Activated naive CD4-positive, alpha-beta T cell treated with anti-CD3 and anti-CD28 coated beads for 36 hours (primary cell): ENCODE measurements at places on chromosomes 4 and X.

DNA sequence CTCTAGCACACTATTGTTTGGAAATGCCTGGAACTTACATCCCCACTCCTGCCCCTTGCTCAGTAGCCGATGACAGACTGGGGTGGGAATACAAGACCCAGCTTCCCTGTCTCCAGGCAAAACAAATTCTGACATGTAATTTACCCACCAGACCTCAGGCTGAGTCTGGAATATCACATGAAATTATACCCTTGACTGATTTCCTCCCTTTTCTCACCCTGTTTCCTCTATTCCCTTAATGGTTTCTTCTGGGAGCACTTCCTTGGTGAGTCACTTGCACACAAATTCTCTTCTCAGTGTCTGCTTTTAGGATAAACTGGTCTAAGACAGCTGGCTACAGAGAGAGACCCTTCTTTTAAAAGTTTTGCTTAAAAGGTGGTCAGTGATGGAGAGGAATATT is 65.8 kb upstream of the DIPK2B start:
- DNase-seq = no peak

GRCh38 chrX:130091980-130092522 is 18.2 kb downstream of the ELF4 start:
- DNase-seq = peak; percentile 94

GRCh38 chr4:184364100-184364921 is 110.0 kb downstream of the IRF2 start:
- no peak for DNase-seq

DNA sequence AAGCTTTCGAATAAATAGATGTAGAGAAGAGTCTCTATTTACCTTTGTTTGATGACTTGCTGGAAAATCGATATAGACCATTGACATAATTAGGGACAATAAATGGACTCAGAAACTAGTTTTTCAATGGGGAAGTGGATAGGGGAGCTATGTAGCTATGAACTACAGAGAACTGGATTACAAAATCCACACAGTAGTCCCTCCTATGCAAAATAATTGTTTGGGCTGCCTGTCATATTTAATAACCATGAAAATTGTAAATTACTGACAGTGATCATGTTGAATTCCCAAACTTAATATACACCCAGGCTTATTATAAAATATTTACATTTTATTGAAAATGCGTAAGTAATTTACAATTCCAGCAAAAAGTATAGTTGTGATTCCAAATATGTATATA is 333.1 kb upstream of the FAM241A start:
- no peak for DNase-seq

GRCh38 chrX:7110821-7111276 is 36.7 kb upstream of the STS start:
- no peak for DNase-seq

DNA sequence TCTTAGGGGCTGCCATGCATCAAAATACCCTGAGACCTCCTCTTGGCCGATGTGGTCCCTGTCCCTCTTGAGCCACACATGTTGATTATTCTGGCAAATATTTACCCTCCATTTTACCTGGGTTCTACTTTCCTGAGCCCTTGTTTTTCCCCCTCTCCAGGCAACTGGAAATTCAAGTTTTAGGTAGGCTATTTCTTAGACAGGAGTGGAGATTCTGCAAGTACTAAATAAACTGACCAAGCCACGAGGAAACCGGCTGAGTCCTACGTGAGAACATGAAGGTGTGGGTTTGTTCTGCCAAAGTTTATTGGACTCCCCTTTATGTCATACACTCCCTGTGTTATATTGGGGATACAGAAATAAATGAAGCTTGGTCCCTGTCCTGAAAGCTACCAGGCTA is 88.1 kb downstream of the RTL5 start:
- DNase-seq = no peak

DNA sequence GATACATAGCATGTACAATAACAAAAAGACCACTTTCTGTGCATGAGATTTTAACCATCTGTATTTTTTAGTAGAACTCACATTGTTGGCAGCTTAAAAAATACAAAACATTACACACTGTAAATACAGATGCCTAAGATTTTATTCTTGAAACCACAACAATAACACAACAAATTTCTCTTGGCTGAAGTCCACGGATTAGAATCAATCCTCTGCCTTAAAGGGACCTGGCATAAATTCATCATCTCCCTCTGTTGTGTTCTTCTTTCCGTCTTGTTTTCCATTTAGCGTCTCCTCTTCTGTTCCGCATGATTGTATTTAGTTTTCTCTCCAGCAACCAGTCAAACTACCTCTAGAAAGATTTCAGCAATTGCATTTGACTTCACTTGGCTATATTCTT is 231.0 kb downstream of the SPOCK3 start:
- no peak for DNase-seq

- DNase-seq = no peak
These were observed 176.9 kb upstream of the PPP1R2C start for GRCh38 chrX:42954880-42955279.
